Suppressor macrophage treated with lipopolysaccharide for 1 hour (primary cell): ENCODE measurements at places on chromosomes 2 and 18.

GRCh38 chr2:171451074-171451473, 17.0 kb downstream of the DCAF17 start:
- DNase-seq, result no peak

GRCh38 chr2:19723021-19723420, 178.8 kb downstream of the TTC32 start:
- DNase-seq, result no peak

DNA sequence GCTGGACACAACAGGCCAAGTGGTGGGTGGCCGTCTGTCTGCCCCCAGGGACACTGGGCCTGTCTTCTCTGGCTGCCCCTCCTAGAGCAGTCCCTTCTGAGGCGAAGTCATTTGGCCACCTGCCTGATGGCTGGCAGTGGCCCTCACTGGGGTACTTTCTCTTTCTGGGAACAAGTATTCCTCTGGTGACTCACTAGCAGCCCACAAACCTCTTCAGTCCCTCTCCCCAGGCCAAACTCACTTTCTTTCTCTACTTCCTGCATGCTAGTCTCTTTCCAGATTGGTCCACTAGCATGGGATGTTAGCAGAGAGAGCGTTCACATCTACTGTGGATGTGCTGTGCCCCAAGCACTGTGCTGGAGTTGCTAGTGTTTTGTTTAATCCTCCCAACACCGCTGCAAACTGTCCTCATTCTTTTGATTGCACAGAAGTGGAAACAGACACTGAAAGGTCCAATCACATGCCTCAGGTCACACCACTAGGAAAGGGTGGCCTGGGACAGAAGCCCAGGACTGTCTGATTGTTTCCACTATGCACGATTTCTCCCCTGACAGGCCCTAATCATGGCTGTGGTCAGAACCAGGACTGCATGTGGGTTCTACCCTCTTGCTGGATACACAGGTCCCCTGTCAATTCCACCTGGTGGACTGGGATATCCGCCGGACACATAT, 5.2 kb downstream of the DYSF start:
- DNase-seq, result peak; percentile 45

DNA sequence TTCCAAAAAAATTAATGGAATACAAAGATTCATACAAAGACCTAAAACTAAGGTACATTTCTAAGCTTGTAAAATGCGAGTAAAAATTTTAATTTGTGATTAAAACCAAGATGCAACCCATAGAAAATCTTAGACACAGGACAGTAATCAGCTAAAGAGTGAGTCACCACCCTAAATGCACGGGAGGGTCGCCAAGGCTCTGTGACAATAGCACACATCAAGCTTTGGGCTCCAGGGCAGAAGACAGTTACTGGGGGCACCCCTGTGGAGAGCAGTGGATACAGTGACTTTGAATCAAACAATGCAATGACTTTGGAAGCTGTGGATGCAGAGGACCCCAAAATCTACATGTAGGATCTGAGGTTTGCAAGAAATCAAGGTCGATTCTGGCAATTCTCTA, 7.5 kb downstream of the FLACC1 start:
- DNase-seq, result no peak

DNA sequence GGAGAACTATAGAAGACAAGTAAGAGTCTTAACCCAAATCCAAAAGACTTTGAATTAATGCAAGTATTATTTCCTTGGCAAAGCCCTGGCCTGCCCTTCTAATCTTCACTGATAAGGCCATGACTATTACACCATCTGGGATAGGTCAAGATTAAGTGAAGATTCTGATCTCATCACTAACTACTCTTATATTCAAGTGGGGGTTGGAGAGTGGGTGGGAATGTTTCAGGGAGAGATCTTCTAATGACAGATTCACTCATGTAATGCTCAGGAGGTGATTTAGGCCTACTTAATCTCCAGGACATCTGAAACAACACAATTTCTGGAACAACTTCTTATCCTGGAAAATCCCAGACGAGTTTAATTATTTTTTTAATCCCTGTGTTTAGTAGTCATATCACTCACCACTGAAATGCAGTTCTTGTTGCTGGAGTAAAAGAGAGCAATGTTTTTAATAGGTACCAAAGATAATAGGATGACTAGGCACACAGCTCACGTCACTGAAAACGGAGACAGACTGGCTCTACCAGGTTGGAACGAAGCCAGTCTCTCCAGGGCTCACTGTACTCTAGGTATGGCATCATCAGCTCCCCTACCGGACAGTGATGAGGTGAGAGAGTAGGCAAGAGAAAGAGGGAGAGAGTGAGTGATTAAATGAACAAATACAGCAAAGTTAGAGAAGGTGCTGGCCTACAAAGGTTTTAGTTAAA, 133.1 kb downstream of the NCKAP5 start:
- DNase-seq, result no peak

- DNase-seq, result no peak
Observed at GRCh38 chr2:119853777-119854399, 94.2 kb downstream of the PTPN4 start.

- no peak for DNase-seq
Observed at GRCh38 chr2:209976698-209977385, 25.6 kb upstream of the RPE start.

GRCh38 chr2:231361701-231362554, 33.6 kb upstream of the B3GNT7 start:
- peak; percentile 66 for DNase-seq

DNA sequence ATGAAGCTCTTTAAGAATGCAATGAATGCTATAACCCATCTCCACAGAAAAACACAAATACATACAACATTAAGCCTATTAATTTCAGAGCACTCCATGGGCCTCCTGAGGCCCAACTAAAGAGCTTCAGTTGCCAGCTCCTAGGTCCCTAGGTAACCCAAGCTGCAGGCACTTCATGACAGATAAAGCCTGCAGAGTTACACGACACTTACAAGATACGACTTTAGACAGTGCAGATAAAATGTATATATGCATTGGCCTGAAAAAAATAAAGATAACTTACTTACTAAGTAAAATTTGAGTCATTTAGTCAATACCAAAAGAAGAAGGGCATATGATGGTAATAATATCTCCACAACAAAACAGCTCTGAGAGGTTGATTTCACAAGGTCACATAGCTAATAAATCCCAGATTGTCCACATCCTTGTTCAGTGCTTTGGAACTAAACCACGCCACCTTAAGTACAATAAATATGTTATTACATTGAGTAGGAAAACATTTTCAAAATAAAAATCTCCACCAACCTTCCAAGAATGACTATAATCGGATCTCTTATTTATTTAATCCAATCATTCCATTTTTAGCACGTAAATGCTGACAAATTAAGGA, 3.4 kb downstream of the MAP4K3 start:
- DNase-seq, result no peak

DNA sequence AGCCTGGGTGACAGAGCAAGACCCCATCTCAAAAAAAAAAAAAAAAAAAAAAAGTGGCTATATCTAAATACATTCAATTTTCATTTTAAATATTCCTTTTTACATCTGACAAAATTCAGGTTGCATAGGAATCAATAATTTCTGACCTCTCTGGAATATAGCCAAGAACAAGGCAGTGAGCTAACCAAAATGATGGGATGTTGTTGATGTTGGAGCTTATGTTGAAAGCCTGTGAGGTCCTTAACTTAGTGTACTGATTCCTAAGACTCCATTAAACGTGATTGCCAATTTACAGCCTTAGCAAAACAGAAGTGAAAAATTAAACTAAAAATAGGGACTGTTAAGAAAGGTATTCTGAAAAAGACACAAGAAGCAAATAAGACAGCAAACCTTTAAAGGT, 109.6 kb downstream of the MEP1B start:
- no peak for DNase-seq

- DNase-seq, result no peak
Observed at GRCh38 chr2:85063981-85064599, 69.1 kb upstream of the TCF7L1 start.

DNA sequence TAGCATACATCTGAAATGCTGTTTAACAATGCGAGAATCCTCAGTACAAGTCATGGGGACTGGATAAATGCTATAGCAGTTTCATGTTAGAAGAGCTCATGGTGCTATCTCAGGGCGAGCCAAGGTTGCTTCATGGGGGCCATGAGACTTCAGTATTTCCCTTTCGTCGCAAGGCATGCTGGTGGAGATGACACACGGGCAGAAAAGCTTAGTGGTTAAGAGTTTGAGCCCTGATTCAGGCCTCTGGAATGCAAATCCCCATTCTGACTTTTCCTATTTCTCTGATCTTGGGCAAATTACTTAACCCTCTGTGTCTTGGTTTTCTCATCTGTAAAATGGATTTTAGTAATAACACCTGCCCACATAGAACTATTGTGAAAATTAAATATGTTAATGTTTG, 57.4 kb upstream of the EPHA4 start:
- no peak for DNase-seq

GRCh38 chr2:238142382-238143205, 4.1 kb downstream of the KLHL30 start:
- no peak for DNase-seq

- peak; percentile 37 for DNase-seq
Observed at GRCh38 chr2:28626891-28627421, 124.7 kb upstream of the PPP1CB start.

GRCh38 chr2:170723446-170723958, 8.4 kb downstream of the SP5 start:
- no peak for DNase-seq

DNA sequence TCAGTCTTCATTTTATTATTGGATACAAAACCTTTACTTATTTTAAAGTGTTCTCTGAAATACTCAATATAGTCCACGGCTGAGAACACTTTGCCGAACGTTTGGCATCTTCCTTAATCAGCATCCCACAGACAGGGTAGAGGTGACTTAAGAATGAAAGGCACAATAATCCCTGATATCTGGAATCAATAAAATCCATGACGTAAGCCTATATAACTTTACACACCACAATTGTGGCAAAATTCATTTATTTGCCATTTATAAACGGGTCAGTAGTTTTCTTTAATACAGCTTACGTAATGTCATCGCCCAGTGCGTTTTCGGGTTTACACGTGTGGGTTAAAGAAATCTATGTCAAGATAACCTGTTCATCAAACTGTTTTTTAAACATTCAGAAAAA, 1.3 kb downstream of the MGAT4A start:
- no peak for DNase-seq

GRCh38 chr2:191020742-191021381, 6.9 kb upstream of the STAT1 start:
- DNase-seq, result peak; percentile 97

DNA sequence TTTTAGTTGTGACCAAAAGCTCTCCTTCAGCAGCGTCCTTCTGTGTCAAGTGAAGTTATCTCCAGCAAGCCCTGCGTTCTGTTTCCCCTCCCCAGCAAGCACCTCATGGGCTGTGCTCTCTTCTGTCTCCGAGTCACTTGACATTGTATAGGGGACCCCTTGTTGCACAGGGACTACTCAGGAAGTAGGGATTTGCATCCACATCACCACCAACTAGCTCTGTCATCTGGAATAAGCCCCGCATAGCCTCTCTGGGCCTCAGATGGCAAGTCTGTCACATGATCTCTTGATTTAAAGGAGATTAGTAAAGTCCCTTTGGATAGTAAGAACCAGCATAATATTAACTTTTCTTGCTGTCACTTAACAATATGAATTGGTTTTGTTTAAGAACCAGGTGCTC, 32.0 kb upstream of the STPG4 start:
- DNase-seq, result no peak

GRCh38 chr2:135317375-135317774, 213.6 kb downstream of the ZRANB3 start:
- no peak for DNase-seq

DNA sequence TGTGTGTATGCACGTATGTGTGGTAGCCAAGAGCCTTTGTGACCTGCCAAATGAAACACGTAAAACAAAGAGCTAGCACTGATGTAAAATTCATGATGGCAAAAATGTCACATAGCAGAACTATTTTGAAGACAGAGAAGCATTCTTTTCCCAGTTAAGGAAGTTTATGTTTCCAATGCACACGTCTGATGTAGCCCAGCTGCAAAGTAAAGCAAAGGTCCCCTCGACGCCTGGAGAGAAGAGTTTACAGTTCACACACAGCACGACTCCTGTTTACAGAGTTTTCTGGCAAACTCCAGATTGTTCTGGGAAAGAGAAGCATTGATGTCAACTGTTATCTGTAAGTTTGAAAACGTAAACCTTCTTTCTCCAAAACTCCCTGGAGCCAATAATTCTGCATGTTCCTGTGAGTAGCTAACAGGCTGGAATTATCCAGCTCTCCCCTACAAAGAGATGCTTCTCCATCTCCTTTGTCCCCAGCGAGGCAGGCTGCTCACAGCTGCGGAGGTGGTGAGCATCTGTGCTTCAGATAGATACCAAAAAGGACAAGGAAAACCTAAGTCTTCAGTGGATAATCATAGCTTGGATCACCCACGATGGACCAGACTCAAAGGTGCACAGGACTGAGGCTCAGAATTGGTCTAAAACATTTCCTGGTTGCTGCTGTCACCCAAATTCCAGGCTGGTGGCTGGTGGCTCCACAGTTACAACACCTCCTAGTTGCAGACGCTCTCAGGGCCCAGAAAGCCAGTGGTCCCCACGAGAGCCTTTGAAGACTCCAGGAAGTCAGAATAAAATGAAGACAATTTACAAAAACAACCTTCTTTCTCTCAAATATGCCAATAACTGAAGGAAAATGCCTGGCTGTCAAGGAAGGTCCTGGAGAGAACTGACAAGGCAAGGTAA, 87.4 kb downstream of the COL6A3 start:
- DNase-seq, result no peak

DNA sequence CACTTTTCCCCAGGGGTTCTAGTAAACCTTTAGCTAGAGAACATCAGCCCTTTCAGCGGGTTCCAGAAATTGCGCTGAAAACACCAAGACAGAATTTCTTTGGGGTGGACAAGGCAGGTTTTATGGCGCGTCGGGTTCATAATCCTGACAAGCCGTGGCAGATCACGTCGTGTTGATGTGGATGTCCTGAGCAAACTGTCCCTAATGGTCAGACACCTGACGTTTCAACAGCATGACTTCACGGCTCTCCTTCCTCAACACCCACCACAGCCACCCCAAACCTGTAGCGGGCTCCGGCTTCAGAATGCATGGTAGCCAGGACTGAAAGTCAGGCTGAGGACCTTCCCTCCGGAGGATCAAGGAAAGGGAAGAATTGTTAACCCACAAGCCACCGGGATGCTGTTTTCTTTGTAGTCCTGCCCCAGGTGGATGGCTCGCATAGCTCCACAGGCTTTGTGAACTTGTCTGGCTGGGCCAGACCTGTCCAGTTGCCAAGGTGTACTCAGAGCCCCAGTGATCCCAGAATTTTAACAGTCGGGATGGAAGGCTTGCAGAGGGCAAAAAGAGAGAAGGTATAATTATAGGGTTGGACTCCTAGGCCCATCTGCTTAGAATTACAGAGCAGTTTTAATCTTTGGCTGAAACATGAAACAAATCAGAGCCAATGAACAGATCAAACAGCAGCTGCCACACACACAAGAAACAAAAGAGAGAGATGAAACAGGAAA, 1.5 kb downstream of the APCDD1 start:
- no peak for DNase-seq

- DNase-seq, result no peak
Observed at GRCh38 chr2:64869126-64869525, 120.1 kb upstream of the SLC1A4 start.
